ENCODE measurements at places on chromosomes 5 and 9.

- peak; percentile 49 for DNase-seq
Measured at GRCh38 chr9:134065612-134066419, 2.0 kb downstream of the BRD3 start.

- no peak for DNase-seq
Measured at GRCh38 chr5:107104040-107104995, 566.4 kb downstream of the EFNA5 start.

DNA sequence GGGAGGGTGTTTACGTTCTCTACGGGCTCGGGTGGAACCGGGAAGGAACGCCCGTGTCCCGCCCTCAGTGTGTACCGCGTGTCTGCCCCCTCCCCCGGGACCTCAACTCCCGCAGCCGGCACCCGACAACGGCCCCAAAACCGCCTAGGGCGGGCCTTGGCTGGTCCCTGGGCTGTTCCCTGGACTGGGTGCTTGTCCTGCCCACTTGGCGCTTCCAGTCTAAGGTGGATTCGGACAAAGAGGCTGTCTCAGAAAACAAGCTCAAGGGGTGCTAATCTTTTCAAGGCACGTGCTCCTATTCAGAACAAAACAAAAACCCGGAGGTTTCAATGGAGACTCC lies 379 bp upstream of the CLK4 start:
- no peak for DNase-seq

DNA sequence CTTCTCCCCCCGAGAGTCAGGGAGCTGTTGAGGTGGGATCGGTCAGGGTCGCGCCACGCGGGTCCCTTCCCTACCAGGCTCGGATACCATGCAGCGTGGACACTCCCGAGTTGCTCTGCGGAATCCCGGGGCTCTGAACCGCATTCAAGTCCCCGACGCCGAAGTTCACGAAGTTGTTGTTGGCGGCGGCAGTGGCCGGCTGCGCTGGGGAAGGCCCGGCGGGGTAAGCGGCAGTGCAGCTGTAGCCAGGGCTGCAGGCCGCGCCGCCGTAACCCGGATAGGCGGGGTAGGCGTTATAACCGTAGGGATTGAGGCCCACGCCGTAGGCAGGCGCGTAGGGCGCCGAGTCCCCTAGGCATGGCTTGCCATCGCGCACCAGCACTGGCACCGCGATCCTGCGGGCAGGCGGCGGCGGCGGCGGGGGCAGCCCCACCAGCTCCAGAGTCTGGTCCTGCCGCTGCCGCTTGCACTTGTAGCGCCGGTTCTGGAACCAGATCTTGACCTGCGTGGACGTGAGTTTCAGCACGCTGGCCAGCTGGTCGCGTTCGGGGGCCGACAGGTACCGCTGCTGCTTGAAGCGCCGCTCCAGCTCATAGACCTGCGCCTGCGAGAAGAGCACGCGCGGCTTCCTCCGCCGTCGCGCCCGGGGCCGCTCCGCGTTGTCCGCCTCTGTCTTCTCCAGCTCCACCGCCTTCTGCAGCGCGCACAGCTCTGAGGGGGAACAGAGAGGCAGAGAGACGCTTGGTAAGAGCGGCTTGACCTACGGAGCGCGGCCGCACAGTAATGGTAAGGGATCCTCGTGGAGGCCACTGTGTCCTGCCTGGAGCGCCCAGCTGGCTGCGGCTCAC lies 2.3 kb downstream of the NKX2-5 start:
- DNase-seq, result no peak

DNA sequence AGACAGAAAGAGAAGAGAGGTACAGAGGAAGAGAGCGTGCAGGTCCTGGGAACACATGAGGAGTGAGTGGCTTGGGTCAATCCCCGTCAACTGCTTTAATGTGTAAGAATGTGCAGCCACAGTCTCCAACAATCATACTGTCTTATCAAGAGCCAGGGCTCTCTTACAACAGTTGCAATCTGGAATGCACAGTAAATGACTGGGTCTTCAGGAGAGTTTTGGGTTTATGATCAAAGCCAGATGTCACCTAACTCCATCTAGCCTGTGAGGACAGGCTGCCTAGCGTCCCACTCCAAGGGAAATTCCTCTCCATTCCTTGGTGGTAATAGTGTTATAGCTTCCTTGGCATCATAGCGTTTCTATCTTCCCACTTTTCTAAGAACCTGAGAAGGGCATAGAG lies 75.0 kb upstream of the TRIO start:
- no peak for DNase-seq

- no peak for DNase-seq
Measured at GRCh38 chr5:61626639-61627282, 294.7 kb downstream of the ZSWIM6 start.

DNA sequence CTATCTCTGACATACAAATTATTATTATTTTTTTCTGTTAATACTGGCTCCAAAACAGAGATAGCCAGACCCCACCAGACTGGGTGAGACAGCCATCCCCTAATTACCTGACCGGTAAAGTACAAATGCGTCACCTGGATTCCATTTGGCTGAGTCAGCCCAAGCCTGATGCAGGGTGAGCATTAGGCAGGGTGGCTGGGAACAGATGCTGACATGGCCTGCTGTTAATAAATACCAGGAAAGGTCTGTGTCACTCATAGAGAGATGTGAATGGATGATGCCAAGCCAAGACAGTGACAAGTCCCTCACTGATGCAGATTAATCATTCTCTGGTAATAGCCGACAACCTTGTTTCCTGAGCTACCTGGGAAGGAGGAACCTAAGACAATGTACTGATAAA lies 183.5 kb downstream of the TRIM32 start:
- no peak for DNase-seq
